NCI-H1105 treated with DMSO at 0.1 percent for 48 hours (cell line): ENCODE measurements at places on chromosomes 4 and X.

DNA sequence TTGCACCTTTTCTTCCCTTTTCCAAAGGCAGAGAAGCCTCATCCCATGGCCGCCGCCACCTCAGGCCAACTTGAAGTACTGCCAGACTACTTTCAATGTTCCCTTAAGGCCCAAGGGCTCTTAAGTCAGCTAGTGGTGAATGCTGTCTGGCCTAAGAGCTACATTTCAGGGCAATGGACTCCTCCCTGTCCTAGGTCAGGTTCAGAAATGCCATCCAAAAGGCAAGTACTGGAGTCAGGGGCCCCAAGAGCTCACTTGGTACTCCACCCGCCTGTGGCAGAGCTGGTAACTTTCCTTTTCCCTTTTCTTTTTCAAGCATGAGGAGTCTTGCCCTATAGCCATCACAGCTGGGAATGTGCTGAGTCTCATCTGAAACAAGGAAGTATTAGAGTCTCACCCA, 327.1 kb downstream of the NAP1L3 start:
- DNase-seq: no peak

GRCh38 chr4:55087009-55087912, 38.1 kb downstream of the KDR start:
- no peak for DNase-seq

DNA sequence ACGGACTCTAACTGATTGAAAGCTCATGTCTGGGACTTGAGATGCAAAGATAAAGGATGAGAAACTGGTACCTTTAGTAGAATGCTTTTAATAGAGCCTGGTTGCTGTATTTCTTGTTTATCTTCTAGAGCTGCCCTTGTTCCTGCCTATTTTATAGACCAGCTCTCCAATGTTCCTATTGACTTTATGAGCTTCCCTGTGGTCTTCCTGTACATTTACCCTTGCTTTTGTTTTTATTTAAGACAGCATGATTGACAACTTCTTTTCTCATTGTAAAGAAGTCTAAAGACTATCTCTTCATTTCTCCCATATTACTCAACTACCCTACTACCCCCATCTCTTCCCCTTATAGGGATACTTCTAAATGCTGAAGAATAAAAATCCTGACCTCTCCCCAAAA, 174.7 kb downstream of the UGT8 start:
- DNase-seq: no peak

DNA sequence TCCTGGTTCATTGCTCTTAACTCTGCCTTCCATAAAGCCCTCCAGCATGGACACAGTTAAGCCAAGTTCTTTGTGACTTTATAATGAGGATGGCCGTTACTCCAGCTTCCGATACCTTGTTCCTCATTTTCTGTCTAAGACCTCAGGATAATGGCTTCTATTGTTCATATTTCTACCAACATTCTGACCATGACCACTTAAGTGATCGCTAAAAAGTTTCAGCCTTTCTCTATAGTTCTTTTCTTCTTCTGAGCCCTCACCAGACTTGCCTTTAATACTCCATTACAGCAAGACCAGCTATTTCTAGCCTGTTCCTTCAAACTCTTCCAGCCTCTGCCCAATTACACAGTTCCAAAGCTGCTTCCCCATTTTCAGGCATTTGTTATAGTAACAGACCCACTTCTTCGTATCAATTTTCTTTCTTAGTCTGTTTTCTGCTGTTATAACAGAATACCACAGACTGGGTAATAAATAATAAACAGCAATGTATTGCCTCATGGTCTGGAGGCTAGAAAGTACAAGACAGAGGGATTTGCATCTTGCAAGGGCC, 12.3 kb downstream of the RNF175 start:
- no peak for DNase-seq

DNA sequence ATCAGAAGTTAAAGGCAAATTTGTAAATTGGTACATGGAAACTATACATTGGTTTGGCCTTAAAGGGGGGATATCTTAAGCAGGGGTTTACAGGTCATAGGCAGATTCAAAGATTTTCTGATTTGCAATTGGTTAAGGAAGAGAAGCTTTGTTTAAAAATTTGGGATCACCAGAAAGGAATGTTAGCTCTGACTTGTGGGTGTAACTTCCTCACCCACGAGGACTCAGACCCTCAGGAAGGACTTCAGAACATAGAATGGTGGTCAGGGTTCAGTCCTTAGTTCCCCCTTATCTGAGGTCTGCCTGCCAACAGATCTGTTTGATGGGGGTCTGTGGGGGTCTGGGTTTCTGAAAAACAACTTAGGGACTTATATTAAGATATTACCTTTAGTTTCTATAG, 427.4 kb upstream of the DIPK2B start:
- DNase-seq: no peak

DNA sequence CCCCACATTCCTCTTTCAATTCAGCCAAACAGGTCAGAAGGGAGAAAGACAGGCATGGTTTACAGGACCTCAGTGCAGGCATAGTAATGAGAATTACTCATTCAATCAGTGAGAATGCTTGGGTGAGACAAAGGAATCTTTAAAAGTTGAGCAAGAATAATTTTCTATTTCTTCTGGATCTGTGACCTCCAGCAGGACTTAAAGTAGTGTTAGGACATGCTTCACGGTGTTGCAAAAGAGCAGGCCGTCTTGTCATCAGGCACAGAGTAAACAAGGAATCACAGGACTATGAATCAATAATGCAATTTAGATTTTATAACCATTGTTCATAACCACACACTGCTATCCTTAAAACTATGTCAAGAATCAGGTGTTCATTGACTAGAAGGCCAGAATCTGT, 130.6 kb upstream of the GLRA2 start:
- DNase-seq: no peak

DNA sequence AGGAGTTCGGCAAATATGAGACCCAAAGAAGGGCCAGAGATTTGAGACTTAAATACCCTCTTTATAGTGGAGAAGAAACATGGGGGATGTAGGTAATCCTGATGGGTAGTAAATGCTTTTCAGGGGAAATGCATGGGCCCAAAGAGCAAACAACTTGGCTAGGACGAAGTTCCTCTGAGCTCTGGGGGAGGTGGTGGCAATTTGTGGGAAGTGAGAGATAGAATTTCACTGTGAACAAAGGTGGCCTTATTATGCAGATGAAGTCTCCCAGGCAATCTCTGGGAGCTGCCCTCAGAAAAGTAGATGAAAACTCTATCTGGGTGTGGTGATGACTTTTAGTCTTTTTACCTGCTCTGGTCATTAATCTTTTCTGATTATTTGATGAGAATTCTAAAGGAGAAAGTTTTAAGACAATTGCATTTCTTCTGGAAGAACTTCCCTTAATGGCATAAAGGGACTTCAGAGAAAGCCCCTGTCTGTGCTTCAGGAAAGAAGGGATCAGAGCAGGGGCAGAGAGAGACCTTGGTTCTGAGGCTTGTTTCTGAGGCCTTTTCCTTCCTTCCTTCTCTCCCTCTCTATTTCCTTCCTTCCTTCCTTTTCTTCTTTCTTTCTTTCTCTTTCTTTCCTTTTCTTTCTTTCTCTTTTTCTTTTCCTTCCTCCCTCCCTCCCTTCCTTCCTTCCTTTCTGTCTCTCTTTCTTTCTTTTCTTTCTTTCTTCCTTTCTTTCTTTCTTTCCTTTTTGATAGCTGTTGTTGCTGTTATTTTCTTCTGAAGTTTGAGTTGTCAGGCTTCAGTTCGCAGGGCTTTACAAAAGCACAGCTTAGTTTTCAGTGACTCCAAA, 37.5 kb upstream of the MAOA start:
- no peak for DNase-seq

- no peak for DNase-seq
These were observed 136.5 kb downstream of the CEP135 start for GRCh38 chr4:56085275-56085674.

- no peak for DNase-seq
These were observed 456.5 kb downstream of the SPOCK3 start for GRCh38 chr4:166777760-166778159.

- no peak for DNase-seq
These were observed 14.9 kb downstream of the CPE start for GRCh38 chr4:165393704-165394103.

DNA sequence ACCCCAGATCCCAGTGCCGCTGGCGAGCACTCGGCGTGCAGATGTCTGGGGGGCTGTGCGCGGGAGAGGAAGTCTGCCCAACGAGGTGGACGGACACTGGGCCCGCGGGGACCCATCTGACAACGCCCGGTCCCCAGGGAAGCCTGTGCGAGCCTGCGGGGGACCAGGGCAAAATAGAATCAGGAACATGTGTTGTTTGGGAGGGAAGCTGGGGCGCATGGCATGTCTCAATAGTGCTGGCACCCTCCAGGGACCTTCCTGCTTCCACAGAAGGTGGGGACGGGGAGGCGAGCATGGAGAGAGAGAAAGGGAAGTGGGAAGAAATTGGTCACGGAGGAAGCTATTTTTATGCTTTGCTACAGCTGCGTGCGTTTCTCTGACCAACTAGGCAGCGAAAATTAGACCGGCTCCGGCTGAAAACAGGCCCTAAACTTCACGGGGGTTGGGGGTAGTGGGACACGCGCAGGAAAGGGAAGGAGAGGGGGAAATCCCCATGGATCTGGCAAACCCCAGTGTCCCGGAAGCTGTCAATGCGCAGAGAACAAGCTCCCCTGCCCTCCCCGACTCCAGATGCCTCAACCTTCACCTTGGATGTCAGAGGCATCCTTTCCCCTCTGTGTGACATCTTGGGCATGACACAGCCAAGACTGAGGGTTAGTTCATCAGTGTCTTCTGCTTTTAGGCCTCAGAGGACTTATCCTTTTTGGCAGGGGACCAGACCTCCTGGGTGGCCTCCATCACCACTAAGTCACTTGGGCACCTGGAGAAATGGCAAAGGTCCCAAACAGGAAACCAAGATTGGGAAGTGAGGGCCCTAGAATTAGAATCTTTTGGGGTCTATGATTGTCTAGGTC, 169.8 kb upstream of the BCOR start:
- DNase-seq: no peak

DNA sequence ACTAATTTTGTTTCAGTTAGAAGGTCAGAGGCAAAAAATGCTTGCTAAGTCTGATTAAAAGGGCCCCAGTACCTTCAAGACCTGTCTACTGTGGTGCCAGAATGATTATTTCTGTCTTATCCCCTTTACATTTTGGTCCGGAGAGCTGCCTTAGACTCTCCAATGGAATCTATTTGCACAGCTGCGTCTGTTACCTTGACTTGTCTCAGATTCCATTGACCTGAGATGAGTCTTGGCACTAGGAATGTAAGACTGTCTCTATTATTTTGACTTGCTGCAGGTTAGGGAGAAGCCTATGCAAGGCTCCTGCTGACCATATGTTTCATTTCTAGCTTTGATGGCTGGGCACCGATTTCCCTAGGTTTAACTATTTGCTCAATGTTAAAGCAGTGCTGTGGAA, 457.6 kb downstream of the KCTD8 start:
- DNase-seq: no peak

DNA sequence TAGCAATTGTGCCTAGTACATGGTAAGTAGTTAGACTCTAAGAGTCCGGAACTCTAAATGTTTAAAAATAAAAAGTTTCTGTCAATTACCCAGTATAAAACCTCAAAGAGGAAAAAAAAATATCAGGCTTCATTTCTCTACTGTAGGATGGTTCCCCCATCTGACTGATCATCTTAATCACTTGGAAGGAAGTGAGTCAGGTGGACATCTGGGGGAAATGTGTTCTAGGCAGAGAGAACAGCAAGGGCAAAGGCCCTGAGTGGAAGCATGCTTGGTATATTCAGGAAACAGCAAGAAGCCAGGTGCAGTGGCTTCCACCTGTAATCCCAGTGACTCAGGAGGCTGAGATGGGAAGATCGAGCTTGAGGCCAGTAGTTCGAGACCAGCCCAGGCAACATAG, 2.9 kb upstream of the EIF1AX start:
- DNase-seq: no peak

DNA sequence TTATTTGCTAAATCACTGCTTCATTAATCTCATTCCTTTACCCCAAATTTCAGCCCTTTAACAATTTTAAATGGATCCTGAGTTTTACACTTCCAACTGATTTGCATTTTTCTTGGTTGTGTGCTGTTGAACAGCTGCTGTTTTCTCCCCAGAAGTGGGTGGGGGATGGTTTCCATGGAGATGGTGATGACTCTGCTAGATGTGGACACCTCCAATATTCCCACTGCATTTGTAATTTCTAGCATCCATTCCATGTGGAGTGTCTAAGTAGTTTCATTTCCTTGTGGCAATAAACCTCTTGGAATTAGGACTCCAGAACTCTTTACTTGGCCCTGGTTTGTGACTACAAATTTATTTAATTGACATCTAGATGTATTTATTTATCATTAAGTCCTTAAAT, 330.4 kb downstream of the GBA3 start:
- DNase-seq: peak; percentile 55

DNA sequence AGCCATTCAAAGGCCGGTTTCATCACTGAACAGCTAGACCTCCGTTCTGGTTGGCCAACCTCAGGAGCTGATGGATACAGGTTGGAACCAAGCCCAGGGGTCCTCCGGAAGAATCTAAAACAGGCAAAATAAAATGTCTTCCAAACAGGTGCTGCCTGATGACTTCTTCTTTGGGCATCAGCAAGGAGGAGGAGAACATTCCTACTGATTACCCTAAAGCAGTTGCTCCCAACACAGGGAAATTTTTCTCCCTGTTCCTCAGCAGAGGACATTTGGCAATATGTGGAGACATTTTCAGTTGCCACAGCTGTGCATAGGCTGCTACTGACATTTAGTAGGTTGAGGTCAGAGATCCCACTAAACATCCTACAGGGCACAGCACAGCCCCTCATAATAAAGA, 319.3 kb upstream of the PPARGC1A start:
- DNase-seq: no peak

DNA sequence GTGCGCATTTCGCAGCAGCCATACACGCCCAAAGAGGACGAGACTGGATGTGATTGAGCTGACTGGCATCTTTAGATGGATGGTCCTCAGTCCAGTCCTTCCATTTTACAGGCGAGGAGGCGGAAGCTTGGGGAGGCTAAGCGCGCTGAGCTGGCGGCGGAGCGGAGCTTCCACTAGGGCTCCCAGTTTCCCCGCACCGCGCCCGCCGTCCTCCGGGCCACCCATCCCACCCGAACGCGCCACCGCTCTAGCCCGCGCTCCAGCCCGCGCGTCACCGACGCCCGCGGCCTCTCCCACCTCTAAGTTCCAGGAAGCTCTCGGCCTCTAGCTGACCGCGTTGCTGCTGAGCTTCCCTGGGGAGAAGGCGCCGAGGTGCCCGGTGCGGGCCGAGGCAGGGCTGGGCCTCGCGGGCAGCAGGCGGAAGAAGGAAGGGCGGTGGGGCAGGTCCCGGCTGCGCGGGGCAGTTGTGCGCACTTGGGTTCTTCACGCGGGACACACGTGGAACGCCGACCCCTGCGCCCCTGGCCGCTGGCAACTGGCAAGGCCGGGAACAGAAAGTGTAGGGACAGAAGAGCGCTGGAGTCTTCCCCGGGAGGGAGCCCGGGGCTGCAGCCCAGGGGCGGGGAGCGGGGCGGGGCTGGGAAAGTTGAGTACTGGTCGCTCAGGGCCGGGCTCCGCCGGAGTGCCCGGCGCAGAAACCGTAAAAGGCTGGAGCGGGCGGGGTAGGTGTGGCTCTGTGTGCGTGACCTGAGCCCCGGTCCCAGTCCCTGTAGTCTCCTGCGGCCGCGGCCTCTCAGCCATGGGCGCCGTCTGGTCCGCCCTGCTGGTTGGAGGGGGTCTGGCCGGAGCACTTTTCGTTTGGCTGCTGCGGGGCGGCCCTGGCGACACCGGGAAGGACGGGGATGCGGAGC, at the start of gene STBD1:
Gene STBD1 (plus strand): TSS at position 763 of the 911 bp plus-strand sequence. CDS start 37 bp downstream, at position 800.
- peak; percentile 40 for DNase-seq
